ENCODE measurements at places on chromosomes 3 and 15.

- peak; percentile 75 for DNase-seq
Observed at GRCh38 chr15:92807971-92808571, 92.1 kb upstream of the CHD2 start.

- no peak for DNase-seq
Observed at GRCh38 chr3:58952128-58952917, 97.5 kb downstream of the CFAP20DC start.

DNA sequence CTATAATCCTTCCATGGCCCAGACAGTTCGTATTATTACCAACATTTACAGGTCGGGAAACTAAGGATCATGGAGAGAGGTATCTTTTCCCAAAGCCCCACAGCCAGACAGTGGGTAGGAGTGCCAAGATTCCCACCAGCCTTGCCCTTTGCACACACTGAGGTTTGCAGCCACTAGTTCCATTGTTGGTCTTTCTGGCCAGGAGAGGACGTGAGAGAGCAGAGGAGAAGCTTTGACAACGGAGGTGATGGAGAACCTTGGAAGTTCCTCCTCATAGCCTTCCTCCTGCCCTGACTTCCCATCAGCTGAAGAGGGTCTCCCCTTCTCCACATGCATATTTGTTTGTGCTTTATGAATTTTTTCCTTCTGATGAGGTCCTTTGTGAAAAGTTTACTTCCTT is 50.5 kb upstream of the PLCL2 start:
- DNase-seq: no peak

DNA sequence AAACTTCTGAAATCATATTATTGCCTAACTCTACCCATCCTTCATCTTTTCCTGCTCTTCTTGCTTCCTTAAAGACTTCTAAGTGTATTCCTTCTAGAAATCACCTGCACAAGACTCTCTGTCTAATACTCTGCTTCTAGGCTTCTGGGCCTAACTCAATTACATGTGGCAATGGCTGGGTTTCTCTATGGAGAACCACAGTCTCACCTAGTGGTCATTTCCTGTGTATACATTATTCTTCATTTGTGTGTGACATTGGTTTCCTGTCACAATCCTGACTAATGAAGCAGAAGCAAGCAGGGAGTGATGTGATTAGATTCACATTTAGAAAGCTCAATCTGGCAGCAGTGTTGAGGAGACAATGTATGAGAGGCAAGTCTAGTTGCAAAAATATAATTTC is 16.9 kb upstream of the CLDN1 start:
- DNase-seq: no peak

DNA sequence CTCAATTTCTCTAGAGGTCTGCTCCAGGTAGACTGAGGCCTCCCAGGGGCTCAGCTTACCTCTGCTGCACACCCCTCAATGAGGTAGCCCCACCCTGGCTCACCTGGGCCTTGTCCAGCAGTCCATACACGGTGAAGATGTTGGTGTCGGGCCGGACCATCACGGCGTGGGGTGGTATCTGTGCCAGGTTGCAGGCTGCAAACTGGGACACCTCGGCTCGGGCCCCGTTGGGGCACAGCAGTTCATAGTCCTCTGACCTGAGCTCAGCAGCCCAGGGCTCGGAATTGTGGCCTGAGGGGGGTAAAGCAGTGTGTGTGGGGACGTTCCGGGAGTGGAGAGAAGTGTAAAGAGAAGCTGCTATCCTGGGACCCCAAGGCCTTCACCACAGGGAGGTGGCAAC is 23.2 kb downstream of the MELTF start:
- DNase-seq: no peak

- DNase-seq: no peak
Observed at GRCh38 chr15:82910721-82911120, 41.8 kb downstream of the HOMER2 start.

- DNase-seq: no peak
Observed at GRCh38 chr3:124860599-124860998, 26.6 kb downstream of the ITGB5 start.

- DNase-seq: no peak
Observed at GRCh38 chr15:78167227-78167888, 18.2 kb downstream of the IDH3A start.

DNA sequence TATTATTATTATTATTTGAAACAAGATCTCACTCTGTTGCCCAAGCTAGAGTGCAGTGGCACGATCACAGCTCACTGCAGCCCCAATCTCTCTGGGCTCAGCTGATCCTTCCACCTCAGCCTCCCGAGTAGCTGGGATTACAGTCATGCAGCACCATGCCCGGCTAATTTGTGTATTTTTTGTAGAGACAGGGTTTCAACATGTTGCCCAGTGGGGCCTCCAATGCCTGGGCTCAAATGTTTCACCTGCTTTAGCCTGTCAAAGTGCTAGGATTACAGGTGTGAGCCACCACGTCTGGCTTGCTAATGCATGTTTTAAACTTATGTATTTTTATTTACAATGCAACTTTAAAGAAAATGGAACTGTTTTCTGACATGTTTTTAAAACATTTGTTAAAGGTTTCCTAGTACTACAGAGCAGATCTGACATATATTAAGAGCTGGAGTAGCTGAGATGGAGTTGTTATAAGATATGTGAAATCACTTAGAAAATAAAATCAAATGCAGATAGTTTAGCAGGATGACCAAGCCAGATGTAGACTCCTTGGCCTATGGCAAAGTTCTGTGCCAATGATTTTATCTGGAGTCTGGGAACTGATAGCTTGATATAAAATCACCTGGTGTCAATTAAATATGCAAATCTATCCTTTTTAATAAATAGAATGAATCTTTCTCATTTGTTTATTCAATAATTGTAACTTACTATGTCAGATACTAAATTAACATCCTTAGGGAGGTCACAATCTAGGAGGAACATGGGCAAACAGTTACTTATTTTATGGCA is 310.1 kb upstream of the NAALADL2 start:
- DNase-seq: no peak

GRCh38 chr3:72887705-72888545 is at the start of gene GXYLT2:
TSS of gene GXYLT2 (plus strand) at chr3:72888046. CDS start at chr3:72888234, 188 bp downstream.
- DNase-seq: peak; percentile 18

DNA sequence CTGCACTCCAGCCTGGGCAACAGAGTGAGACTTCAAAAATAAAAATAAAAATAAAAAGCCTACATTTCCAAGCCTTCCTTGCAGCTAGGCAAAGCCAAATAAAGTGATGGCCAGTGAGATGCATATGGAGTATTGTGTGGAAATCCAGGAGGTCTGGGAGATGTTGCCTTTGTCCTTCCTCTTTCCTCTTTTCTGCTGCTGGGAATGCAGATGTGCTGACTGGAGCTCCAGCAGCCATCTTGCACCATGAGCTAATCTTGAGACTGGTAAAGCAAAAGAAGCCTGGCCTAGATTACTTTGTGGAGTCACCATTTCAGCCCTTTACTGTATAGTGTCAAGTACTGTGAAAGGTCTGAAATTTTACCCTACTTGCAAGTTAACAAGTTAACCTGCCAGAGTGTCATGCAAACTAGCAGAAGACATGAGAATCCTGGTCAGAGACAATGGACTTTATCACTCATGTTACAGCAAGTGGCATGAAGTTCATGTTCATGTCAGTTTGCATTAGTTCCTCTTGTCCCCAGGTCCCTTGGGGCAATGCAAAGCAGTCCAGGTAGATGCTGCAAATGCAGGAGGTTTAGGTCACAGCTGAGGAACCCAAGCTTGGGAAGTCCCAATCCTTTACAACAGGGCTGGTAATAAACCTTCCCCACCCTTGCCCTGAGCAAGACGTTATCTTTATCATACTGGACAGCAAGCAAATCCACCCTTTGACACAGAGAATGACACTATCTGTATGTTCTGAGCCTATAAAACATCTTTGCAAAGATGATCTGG is 103.1 kb downstream of the TLE3 start:
- no peak for DNase-seq

GRCh38 chr3:56800130-56800831 is 1.5 kb downstream of the ARHGEF3 start:
- no peak for DNase-seq

GRCh38 chr3:26807272-26807671 is 184.7 kb downstream of the LRRC3B start:
- DNase-seq: no peak

DNA sequence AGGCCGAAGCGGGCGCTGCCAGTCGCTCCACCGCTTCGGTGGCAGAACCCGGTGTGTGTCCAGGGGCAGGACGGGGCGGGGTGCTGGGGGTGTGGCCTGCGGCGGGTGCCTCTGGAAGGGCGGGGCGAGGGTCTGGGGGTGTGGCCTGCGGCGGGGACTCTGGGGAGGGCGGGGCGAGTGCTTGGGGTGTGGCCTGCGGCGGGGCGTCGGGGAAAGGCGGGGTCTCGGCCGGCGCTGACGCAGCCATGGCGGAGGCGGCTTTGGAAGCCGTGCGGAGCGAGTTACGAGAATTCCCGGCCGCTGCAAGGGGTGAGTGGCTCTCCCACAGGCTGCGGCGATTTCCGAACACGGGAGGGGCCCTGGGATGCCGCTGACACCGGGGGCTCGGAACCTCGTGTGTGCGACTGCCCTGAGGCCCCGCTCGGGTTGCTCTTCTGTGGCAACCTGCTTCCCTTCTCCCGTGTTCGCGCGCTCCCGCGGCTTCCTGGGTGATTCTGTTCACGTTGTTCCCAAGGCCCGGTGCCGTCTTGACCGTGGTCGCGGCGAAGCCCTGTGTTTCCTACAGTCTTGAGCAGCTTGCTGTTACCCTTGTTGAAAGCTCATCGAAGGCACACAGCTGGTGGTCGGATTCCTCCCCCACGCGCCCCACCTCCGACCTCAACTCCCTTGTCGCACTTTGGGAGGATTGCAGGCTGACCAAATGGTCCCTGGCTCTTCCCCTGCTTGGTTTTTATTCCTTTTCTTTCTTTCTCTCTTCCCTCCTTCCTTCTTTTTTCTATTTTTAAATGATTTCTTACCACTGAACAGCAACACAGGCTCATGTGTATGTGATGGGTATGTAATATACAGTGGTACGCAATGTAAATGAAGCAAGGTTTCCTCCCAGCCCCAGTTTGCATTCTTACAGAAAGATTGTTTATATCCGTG is at the start of gene JMJD7:
JMJD7 (plus strand) TSS at position 213 of the 927 bp plus-strand sequence; CDS start at position 246, 33 bp downstream.
- DNase-seq: peak; percentile 71

GRCh38 chr3:97417-98258 is 98.9 kb upstream of the CHL1 start:
- no peak for DNase-seq

GRCh38 chr3:149581681-149582370 is 76.0 kb downstream of the WWTR1 start:
- no peak for DNase-seq

DNA sequence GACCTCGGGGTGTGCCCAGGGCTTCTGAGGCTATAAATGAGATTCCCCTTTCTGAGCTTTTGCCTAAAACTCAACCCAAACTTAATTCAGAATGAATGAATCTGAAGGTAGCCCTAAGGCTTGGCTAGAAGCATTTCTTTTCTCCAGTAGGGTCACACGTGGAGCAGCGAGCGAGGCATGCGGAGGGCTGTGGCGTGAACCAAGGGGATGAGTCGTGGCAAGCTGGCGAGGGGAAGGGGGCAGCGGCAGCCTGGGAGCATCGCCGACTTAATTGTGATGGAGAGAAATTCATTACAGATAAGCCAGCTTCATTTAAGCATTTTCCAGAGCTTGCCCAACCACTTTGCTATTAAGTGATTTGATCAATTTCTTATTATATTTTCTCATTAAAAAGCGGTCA is 79.9 kb downstream of the CHSY1 start:
- no peak for DNase-seq
